ENCODE measurements at places on chromosomes 3 and 15.
A peak's percentile ranks its signal among the peaks of the same experiment; 100 is the strongest.

GRCh38 chr3:184177331-184177731, 2.7 kb downstream of the AP2M1 start:
- no peak for DNase-seq

GRCh38 chr3:77283108-77283507, 243.2 kb downstream of the ROBO2 start:
- no peak for DNase-seq

GRCh38 chr15:84949043-84949442, 32.6 kb upstream of the PDE8A start:
- no peak for DNase-seq

GRCh38 chr15:40941528-40942336, 11.5 kb upstream of the CHAC1 start:
- DNase-seq = peak; percentile 80

- DNase-seq = no peak
Observed at GRCh38 chr3:172739462-172739861, 11.1 kb upstream of the ECT2 start.

DNA sequence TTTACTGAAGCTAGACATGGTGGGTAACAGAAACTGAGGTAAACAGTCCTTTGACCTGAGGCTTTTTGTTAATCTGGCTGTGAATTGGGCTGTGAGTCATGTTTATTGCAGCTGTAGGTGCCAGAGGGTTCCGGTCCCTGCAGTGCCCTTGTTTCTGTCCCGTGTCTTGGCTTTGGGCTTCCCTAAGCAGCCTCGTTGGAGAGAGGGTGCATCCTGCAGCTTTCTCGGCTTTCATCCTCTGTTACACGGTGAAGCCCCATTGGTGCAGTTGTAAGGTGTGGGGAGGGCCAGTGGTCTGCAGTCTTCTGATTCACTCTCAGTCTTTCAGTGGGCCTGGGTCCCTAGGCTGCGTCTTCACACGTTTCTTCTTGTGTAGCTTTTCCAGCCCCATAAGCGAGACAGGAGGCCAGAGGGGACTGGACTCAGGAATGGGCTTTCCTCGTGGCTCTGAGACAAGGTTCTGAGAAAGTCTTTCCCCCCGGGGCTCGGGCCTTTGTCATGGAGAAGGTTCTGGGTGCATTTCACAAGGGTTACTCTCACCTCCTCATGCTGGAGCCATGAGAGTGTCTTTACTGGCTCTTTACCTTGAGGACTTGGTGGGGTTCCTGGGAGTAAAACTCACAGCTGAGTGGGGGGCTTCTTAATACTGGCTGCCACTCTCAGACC, 33.1 kb downstream of the ASB7 start:
- DNase-seq = no peak

GRCh38 chr15:72200395-72201237, 3.0 kb upstream of the GRAMD2A start:
- no peak for DNase-seq

DNA sequence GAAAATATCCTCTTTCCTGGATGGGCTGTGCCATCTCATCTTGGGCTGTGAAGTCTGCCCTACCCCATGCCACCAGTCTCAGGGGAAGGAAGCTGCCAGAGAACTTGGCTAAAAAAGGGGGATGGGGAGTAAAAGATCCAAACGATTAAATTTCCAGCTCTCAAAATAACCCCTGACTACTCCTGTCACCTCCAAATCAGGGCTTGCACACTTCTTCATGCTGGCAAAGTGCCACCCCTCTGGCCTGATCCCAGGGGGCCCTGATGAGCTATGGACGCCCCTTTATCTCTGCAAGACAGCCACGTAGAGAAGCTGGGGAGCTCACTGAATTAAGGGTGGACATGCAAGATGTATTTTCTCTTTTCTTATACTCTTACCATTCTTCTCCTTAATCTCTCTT, 1.2 kb upstream of the MLF1 start:
- no peak for DNase-seq

DNA sequence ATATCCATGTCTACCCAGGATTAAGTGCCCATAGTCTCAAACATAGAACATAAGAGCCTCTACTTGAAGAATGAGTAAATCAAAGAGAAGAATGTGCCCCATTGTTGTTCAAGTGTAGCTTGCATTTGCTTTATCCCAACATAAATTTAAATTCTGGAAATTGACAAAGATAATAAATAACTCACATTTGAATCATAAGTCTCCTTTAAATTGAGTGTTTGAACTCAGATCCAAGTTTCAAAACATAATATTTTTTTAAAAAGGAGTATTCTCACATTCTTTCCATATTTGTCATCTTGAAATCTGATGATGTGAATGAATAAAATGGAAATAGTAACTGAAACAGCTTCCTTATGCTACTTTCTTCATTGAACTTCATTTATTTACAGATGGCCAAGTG, 135.2 kb downstream of the MECOM start:
- no peak for DNase-seq

GRCh38 chr3:107465064-107465631, 57.6 kb upstream of the BBX start:
- no peak for DNase-seq
